Fibroblast of mammary gland (primary cell): ENCODE measurements at places on chromosomes 4 and X.

GRCh38 chrX:69357317-69357716 is 146.8 kb upstream of the NALF2 start:
- no peak for DNase-seq

- DNase-seq, result no peak
Observed at GRCh38 chrX:31139961-31140360, 68.1 kb upstream of the FTHL17 start.

GRCh38 chrX:136063340-136064079 is 78.3 kb downstream of the SLC9A6 start:
- DNase-seq, result peak; percentile 37

GRCh38 chrX:1027133-1027532 is 185.3 kb downstream of the CRLF2 start:
- no peak for DNase-seq

DNA sequence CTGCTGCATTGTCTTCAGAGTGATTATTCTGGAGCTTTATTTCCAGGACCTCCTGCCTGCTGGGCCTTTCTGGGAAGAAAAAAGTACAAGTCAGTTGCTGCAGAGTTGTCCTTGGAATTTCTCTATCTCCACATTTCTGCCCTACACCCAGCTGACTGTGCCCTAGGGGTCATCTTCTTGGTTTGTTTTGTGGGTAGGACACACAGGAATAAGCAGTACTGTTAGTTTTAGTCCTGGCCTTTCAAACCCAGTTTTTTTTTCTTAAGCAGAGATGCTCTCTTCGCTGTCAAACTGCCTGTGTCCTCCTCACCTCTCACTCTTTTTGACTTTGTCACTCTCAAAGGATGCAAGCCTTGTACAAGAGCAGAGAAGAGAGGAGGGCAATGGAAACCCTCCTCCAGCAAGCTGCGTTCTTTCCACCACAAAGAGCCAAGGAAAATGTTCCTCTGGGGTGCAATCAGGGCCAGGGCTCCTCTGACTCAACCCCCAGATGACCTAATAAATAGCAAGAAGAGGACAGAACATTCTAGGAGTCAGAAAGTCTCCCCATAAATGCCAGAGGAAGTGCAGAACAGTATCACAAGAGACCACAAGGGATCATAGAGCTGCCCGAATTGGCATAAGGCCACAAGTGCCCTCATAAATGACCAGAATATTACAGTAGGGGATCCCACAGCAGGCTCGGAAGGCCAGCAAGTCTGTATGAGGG is 186.2 kb downstream of the RCHY1 start:
- DNase-seq, result peak; percentile 54

- DNase-seq, result no peak
Observed at GRCh38 chr4:93718233-93718632, 110.3 kb upstream of the ATOH1 start.

DNA sequence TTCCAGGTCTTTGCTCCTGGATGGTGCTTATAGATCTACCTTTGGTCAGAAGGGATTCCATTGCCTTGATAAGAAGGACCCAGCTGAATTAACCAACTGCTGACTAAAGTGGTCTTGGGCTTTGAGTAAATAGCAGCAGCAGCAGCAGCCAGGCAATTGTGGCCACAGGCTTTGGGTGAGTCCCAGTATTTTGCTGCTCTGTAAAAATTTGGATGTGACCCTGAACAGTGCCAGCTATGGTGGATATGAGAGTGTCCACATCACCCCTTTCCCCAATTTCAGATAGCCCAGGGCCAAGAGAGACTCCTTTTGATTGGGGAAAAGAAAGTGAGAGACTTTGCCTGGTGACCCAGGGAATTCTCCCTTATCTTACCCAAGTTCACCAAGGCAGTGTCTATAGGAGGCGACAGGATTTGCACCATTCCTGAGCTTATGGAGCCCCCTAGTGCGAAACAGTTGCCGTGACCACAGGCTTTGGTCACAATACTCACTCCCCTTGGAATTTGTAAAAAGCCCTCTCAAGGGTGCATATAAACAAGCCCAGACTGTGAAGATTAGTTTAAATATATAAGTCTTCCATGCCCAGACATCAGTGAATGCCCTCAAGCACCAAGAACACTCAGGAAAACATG is 518.0 kb downstream of the TMA16 start:
- DNase-seq, result peak; percentile 34

DNA sequence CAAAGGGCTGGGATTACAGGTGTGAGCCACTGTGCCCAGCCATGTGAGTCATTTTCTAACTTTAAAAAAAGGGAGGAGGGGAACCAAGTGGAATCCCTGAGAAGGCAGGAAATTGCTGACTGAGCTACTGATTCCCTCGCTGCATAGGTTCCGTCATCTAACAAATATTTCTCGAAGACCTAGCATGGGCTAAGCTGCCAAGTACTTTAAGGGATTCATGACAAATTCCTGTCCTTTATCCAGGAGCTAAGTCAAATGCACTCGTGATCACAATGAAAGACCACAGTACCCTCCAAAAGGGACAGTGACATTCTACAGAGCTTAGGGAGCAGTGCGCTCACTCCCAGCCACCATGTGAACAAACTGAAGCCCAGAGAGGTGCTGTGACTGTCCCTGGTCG is 33.2 kb upstream of the MAN2B2 start:
- no peak for DNase-seq

- no peak for DNase-seq
Observed at GRCh38 chrX:8636497-8636896, 95.4 kb downstream of the ANOS1 start.

DNA sequence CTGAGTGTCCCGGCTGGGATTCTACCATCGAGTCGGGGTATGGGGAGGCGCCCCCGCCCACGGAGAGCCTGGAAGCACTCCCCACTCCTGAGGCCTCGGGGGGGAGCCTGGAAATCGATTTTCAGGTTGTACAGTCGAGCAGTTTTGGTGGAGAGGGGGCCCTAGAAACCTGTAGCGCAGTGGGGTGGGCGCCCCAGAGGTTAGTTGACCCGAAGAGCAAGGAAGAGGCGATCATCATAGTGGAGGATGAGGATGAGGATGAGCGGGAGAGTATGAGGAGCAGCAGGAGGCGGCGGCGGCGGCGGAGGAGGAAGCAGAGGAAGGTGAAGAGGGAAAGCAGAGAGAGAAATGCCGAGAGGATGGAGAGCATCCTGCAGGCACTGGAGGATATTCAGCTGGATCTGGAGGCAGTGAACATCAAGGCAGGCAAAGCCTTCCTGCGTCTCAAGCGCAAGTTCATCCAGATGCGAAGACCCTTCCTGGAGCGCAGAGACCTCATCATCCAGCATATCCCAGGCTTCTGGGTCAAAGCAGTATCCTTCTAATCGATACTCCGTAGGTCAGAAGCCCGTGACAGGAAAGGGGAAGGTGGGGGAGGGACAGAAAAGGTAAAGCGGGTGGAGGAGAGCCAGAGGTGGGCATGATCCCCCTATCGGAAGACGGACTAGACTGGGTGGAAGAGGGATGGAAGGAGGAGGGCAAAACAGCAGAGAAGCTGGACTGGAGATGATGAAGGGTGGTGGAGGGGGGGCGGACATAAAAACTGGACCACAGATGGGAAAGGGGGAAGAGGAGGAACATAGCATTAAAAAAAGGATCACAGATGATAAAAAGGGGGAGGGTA is 828 bp downstream of the TSPYL2 start:
- DNase-seq, result no peak

DNA sequence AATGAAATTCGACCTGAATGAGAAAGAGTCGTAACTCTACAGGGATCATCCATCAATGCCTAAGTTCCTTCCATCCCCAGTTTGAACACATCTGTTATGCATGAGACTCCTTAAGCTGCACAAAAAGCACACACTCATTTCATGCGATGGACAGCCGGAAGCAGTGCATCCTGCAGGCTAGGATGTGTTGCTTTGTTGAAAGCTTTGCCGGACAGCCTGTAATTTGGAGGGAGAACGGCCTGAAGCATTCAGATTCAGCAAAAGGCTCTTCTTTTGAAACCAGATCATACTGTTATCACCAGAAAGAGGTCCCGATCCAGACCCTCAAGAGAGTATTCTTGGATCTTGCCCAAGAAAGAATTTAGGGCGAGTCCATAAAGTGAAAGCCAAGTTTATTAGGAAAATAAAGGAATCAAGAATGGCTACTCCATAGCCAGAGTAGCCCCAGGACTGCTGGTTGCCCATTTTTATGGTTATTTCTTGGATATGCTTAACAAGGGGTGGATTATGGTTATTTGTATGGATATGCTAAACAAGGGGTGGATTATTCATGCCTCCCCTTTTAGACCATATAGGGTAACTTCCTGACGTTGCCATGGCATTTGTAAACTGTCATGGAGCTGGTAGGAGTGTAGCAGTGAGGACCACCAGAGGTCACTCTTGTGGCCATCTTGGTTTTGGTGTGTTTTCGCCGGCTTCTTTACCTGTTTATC is 48.1 kb upstream of the DHRSX start:
- no peak for DNase-seq

GRCh38 chr4:67624939-67625338 is 66.4 kb downstream of the STAP1 start:
- DNase-seq, result no peak

DNA sequence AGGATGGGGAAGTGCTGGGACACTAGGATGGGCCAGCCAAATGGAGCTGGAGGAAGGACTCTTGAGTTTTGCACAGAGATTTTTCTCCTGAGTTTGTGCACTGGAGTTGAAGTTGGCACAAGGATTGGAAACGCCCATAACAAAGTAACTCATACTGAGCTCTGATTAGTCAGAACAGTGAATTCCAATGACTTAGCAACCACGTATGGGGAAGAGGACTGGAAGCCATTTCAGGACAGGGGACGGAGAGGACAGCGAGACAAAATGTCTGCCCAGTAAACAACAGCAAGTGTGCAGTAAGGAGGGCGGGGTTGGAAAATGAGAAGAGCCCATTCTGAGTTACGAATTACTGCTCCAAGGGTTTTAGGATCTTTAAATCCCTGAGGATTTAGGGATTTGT is 5.9 kb downstream of the RIPPLY1 start:
- DNase-seq, result peak; percentile 81

- DNase-seq, result no peak
Observed at GRCh38 chr4:154560419-154560801, 2.4 kb upstream of the FGB start.

GRCh38 chrX:139120760-139121159 is 409.2 kb upstream of the FGF13 start:
- peak; percentile 6 for DNase-seq
